CD8-positive, alpha-beta memory T cell (primary cell): ENCODE measurements at places on chromosomes 7 and 10. TPM values are rescaled to one million over a fixed set of nuclear protein-coding genes. Genes with fewer than 3 reads are reported as not detected.

NOS3 gene
- total RNA-seq = 10.6 TPM

GRCh38 chr7:85602196-85602595 lies 415.3 kb upstream of the SEMA3D start:
- no peak overlapping the region for H3K4me3 ChIP-seq
- no peaks in the 10 kb centered on the region for H3K36me3 ChIP-seq
- H3K27me3 ChIP-seq = no peaks in the 10 kb centered on the region
- no peaks in the 10 kb centered on the region for H3K4me1 ChIP-seq

GRB10 gene
- 0.20 TPM for total RNA-seq

- H3K4me1 ChIP-seq = peaks cover 38% of the 10 kb centered on the region
- H3K27me3 ChIP-seq = no peaks in the 10 kb centered on the region
- H3K36me3 ChIP-seq = no peaks in the 10 kb centered on the region
Observed at GRCh38 chr7:77330169-77330882, 85.8 kb downstream of the GSAP start.

DNA sequence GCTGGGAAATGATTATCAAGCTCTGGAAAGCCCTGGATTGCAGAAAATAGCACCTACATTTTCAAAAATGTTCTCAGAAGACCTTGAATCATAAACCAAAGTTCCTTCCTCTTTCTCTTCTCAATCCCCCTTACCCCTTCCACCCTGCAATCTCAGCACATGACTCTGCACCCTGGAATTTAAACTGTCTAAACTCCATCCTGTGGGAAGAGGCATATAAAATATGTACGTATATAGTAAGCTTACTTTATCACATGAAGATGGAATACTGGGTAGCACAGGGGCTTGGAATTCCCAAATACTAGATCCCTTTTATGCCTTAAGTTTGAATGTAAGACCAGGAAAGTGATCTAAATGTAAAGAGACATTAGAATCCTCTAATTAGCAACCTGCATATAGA lies 7.7 kb downstream of the AGMO start:
- no peak for DNase-seq
- no peaks in the 10 kb centered on the region for H3K36me3 ChIP-seq
- no peaks in the 10 kb centered on the region for H3K4me1 ChIP-seq
- H3K27me3 ChIP-seq = no peaks in the 10 kb centered on the region
- H3K27ac ChIP-seq = no peak overlapping the region

LRRN3 gene
- total RNA-seq = 91.4 TPM

- no peaks in the 10 kb centered on the region for H3K36me3 ChIP-seq
- peaks cover 46% of the 10 kb centered on the region for H3K4me1 ChIP-seq
- no peaks in the 10 kb centered on the region for H3K27me3 ChIP-seq
- no peak for DNase-seq
- H3K4me3 ChIP-seq = no peak overlapping the region
- H3K27ac ChIP-seq = no peak overlapping the region
Observed at GRCh38 chr7:2099048-2099957, 133.4 kb downstream of the MAD1L1 start.
